ENCODE measurements at places on chromosomes 7 and 10.

DNA sequence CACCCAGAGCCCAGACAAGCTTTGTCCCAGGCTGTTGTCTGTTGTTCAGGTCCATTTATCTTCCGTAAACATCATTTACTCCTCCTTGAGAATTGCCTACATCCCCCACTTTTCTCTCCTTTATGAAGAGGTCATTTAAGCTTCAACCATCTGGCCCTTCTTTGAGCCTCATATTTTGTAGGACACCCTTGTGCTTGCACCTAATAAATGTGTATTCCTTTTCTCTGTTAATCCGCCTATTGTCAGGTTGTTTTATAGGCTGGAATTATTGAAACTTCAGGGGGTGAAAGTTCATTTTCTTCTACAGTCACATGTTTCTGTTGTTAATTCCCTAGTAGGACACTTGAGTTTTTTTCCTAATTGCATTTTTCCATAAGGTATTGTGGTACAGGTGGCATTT, 19.6 kb upstream of the CTTNBP2 start:
- no peak for DNase-seq

- no peak for DNase-seq
Observed at GRCh38 chr7:110669410-110669809, 421.5 kb upstream of the LRRN3 start.

DNA sequence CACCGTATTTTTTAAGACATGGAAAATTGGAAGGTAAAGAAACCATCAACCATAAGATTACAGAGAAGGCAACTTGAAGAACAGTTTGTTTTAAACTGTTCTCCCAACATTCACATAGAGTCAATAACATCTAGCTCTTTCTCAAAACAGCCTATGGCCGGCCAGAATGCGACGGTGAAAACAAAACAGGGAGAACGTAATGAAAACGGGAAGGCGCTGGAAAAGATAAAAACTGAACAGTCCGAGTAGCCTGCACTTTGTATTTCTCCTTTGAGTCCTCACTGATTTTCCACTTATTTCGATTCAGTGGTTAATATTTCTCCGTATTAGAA, 637 bp downstream of the MICU1 start:
- DNase-seq: no peak

DNA sequence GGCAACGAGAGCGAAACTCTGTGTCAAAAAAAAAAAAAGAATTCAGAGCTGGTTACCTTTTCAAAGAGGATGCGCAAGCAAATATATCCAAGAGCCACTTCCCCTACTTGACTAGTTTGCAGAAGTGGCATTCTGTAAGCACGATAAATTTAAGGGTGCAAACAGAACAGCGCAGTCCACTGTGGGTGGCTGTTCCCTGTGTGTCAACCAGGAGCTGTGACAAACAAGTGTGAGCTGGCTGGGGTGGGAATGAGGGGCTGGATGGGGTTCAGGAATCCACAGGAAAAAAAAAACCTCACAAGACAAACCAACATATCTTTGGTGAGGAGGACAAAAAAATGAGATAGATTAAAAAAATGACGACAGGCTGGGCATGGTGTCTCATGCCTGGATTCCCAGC, 15.9 kb downstream of the GUSB start:
- DNase-seq: no peak

DNA sequence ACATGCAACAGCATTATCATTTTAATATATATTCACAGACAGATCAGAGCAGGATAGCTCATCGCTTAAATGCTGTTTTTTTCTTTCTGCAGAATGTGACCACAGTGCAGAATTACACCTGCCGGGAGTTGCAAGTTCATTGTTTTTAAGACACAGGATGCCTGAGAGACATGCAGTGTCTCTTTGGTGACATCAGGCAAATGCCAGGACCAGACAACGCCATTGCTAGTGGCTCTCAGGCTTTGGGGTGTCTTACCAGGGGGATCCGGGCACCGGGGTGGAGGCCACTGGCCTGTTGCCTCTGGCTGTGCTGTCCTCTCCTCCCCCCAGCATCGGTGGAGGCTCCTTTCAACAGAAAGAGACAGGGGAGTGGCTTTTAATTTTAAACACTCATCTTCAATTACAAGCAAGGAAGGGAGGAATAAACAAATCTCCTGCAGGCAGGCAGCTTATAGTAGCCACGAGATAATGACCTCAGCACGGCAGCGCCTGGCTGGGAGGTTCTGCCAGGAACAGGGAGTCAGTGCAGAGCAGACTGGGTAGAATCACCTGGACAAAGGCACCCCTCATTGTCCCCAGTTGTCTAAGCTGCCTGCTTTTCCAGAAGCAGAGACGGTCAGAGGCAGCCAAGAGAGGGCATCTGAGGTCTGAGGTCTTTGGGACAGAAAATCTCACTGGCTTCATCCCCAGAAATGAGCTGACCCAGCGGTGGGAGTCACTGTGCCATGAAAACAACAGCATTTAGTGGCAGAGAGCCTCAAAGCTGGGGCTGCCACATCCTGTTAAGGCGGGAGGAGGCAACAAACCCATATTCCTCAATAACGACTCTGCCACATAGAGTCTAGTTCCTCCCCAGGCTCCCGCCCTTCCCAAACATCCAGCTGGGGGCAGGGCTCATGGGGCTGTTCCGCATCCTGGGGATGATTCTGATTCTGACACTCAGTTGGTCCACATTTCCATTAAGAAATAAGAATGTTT, 148.4 kb downstream of the TCERG1L start:
- no peak for DNase-seq

DNA sequence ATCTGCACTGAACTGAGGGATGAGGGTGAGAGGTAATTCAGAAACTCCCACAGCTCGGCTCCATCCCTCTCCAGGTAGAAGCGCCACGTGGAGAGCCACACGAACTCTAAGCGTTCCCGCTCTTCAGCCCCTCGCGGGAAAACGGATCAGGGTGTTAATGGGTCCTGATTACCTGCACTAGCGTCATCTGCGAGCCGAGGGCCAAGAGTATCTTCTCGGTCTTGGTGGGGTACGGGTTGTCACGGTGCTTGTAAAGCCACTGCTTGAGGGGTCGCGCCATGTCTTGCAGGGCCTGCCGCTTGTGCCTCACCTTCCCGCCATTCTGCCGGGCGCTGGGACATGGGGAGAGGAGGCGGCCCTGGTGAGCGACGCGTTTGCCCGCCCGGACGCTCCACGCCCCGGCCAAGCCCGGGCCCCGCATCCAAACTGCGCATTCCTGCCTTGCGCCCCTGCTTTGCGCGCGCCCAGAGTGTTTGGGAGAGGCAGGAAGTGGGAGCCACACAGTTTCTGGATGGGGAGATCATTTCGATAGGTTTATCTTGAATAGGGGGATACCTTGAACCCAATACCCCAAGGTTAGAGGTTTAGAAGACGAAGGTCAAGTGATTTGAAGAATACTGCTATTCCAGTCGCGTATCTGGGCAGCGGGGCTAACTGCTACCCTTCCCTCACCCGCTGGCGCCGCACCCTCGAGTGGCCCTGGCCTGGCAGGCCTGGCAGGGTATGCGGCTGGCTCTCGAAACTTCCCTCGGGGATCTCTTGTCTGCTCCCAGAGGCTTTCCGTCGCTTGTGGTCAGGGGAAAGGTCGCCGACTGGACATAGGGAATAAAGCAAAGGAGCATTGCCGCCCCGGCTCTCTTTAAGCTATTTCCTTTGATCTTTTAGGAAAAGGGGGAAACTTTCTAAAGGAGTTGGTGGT, 4.2 kb downstream of the MKX start:
- DNase-seq: peak; percentile 13

DNA sequence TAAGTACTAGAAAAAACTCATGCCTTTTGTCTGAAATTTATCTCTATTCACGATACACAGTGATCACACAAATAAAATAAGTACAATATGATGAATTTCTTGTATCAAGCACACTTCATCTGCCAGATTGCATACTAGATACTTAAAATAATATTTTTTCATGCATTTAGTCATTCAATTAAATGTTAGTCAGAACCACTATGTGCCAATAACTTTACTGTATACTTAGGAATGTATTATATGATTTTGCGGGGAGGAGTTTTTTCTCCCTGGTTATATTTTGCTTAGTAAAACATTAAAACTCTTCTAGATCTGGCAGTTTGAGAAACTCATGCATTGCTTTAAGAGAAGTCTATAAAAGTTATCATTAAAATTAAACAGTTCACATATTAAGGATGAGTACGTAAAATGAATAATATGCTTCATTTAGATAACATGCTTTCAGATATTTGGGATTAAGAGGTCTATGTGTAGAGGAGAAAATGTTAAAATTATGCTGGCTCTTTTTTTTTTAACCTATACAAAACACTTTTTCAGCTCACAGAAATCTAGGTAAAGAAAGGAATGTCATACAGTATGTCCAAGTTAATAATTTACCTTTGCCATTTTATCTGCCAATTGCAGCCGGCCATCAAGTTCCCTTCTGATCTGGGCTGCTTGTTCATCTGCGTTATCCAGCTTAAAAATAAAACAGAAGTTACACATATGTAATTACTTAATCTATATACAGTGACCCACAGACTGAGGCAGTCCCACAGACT, 70.1 kb downstream of the RNF133 start:
- no peak for DNase-seq

- no peak for DNase-seq
Observed at GRCh38 chr10:120990831-120991230, 139.7 kb downstream of the WDR11 start.

- DNase-seq: no peak
Observed at GRCh38 chr10:101749047-101750016, 26.6 kb downstream of the FGF8 start.

- no peak for DNase-seq
Observed at GRCh38 chr7:72035266-72035665, 376.9 kb downstream of the CALN1 start.

GRCh38 chr7:100011516-100011915, 3.9 kb upstream of the ZKSCAN1 start:
- no peak for DNase-seq

DNA sequence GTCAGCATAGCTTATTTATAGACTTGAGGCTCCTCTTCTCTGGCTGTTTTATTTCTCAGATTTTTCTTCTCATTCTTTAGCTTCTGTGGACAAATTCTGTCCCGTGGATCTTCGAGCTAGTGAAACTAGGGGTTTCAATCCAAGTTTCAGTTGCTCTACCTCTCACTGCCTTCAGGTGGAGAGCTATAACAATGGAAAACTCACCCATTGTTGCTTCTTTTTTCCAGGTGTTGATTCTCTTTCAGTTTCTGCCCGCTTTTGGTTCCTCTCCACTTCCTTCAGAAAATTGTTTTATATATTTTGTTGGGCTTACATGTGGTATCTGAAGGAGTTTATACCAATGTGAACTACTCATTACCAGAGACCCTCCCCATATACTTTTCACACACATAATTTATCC, 266.1 kb downstream of the TCF7L2 start:
- no peak for DNase-seq

GRCh38 chr10:124319926-124320391, 98.8 kb downstream of the OAT start:
- no peak for DNase-seq

DNA sequence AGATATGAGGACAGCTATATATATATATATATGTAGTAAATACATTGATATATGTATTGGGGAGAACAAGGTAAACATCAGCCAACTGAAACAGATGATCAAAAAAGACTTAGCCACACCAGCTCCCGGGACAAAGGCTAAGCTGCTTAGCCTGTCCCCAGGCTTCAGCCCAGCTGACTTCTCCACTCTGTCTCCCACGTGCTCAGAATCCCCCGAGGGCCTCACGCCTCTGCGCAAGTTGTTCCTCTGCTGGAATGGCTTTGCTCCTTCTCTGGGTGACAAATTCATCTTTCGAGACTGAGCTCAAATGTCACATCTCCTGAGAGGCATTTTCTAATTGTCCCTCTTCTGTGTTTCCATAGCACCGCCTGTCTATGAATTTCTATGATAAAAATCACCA, 8.6 kb upstream of the INSIG1 start:
- DNase-seq: no peak

DNA sequence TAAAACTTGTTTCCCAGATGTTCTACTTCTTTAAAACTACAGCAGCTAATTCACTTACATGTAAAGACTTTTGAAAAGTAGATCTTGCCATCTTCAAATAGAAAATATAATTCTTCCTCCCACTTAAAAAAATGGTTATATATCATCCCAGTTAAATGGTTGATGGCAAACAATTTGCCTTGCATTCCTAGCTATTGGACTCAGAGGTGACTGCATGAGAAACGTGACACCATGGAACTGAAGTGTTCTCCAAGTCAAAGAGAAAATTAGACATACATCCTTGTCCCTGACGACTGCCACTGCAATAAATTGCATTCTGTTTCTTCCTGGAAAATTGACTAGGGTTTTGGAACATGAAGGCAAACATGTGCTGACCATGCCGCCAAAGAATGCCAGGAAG, 95.0 kb upstream of the POM121L12 start:
- no peak for DNase-seq

- no peak for DNase-seq
Observed at GRCh38 chr10:114483575-114483974, 79.3 kb upstream of the AFAP1L2 start.

DNA sequence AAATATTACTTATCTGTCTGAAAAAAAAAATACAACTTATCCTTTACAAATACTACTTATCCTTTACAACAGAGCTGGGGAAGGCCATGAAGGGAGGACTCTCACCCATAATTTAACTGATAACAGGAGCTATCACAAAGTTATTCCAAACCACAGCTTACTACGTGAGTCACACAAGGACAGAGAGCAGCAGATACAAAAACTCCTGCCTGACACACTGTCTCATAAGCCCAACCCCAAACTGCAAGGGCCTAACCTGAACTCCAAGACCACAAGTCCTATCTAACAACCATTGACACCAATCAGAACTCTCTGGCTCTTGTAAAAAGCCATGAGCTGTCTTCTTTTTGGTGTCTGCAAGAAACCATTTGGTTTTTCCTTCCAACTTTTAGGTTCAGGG, 28.5 kb upstream of the CXCL12 start:
- DNase-seq: no peak

- no peak for DNase-seq
Observed at GRCh38 chr7:11726794-11727155, 105.2 kb downstream of the THSD7A start.

DNA sequence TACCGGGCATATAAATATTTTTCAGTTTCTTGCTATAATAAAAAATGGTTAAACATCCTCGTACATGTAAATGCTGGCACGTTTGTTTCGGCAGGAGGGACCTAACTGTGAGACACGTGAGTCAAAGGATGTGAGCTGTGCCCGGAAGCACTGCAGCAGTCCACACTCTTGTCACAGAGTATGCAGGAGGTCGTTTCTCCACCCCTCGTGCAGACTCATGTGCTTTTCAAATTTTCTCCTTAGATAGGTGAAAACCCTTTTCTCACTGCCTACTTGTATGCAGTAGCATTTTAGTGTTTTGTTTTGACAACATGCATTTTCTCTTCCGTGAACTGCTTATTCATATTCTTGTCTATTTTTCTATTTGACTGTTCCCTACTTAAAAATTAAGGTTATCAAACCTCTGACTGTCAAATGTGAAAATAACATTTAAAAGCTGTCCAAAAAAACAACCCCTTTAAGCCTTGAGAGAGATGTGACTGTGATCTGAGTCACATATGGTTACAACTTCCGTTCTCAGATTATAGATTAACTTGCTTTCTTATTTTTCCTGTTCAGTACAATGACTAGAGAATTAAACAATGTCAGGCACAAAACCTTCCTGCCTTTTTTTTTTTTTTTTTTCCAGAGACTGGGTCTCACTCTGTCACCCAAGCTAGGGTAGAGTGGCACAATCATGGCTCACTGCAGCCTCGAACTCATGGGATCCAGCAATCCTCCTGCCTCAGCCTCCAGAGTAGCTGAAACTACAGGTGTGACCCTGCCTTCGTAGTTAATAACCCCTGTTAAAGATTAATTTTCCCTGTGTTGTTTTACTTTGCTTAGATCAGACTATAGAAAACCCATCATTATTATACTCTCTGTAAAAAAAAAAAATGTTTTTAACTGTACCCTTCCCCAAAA, 45.1 kb downstream of the DPY19L1 start:
- DNase-seq: peak; percentile 61

GRCh38 chr7:140686921-140687320, 9.6 kb upstream of the NDUFB2 start:
- DNase-seq: no peak
